ENCODE measurements at places on chromosomes 7 and 10.
A peak's percentile ranks its signal among the peaks of the same experiment; 100 is the strongest.

DNA sequence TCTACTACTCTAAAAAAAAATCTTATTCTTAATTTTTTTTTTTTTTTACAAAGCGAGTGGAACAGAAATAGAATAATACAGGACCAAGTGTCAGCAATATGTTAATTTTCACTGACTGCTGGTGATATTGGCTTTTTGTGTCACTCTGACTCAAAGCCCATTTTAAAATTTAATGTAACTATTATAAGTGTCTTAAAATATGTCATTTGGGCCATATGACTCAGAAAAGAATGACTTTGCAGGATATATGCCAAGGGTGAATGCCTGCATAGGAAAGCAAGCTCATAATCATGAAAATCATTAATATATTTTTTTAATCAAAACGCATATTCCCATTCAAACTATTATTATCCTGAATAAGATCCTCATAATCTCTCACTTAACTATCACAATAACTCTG lies 149.2 kb downstream of the GNAT3 start:
- DNase-seq: peak; percentile 35

DNA sequence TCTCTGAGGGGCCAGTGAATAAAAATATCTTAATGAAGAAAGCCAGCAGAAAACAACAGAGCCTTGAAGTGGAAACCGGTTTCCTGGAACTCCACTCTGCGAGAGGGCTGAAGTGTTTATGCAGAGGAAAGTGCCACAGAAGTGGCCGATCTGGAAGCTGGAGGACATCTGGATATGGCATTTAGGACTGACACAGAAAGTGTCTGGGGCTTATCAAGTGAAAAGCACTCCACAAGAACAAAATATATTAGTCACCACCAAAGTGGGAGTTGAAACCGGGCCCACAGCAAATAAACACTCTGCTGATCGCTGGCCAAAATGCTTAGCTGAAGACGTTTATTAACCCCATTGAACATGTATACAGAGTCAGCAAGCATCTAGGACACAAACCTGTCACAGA lies 7.8 kb downstream of the NOD1 start:
- DNase-seq: peak; percentile 59

- DNase-seq: no peak
Observed at GRCh38 chr10:12890958-12891357, 110.6 kb downstream of the CCDC3 start.

DNA sequence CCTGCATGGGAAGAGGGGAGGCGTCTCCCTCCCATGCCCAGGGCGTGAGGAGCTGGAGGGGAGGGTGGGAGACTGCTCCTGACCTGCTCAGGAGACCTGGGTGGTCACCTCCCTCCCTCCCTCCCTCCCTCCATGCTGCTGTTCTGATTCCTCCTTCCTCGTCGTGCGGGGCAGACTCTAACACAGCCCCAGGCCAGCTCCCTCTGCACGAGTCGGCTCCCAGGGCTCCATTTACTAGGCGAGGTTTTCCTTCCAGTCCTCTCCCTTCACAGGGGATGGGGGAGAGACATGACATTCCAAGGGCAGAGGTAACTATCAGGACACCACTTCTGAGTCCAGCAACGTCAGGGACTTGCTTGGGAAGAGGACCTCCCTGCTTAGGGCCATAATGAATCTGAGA lies 23.6 kb downstream of the VIPR2 start:
- no peak for DNase-seq

GRCh38 chr7:157918326-157919080 lies 581.7 kb downstream of the DNAJB6 start:
- no peak for DNase-seq

DNA sequence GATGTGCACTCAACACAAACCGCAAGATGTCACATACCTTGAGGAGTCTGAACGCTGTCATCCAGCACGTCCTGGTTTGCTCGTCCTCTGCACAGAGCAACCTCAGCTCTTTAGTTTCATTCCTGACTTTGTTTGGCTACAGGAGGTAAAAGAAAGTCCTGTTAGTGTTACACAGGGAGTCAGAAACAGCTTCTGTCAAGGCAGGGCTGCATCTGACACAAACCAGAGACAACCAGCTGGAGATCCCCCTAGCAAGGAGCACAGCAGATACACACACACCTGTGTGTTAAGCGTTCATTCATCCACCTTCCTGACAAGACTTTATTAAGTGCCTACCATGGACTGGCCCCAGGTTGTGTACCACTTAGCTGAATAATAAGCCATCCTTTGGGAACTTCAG lies 47.5 kb upstream of the DDC start:
- no peak for DNase-seq

GRCh38 chr10:108049668-108050067 lies 885.2 kb upstream of the SORCS1 start:
- DNase-seq: no peak

GRCh38 chr7:42440951-42441350 lies 203.9 kb upstream of the GLI3 start:
- no peak for DNase-seq

- peak; percentile 92 for DNase-seq
Observed at GRCh38 chr10:110006358-110007160, 1.2 kb upstream of the ADD3 start.

GRCh38 chr7:45138433-45139267 lies 18.9 kb upstream of the RAMP3 start:
- no peak for DNase-seq

- DNase-seq: peak; percentile 98
Observed at GRCh38 chr7:100867040-100867775, at the start of gene TRIP6. TSS of gene TRIP6 (plus strand) at chr7:100867387. CDS start at chr7:100867498, 111 bp downstream.

GRCh38 chr7:87316846-87317552 lies 28.5 kb upstream of the CROT start:
- peak; percentile 43 for DNase-seq

DNA sequence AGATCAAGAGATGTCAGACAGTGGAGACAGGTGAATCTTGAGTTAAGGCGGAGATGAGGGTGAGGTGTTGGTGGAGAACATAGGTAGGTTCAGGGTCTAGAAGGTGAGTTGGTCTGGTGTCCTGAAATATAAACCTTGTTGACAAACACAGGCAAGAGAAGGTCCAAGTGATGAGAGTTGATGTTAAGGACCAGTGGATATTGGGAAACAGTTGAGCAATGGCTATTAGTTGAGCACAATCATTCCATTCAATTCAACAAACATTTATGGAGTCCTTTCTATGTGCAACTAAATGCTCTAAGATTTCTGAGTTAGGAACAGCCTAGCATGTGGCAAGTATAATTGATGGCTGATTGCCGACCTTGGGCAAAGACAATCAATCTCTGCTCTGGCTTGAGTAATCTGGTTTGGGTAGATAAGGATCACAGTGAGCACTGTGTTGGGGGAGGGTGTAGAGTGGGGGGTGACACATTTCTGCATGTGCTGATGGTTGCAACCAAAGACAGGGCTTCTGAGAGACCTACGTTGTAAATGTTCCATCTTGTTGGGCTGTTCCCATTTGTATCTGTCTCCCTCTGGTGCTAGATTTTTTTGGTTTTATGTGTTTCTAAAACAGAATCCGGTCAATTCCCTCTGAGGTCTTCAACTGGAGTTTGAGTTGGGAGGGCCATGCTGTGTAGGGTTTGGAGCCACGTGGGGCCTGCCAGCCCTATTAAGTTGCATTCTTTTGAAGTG lies 201.1 kb downstream of the BAMBI start:
- no peak for DNase-seq

GRCh38 chr7:44279286-44279685 lies 46.1 kb downstream of the CAMK2B start:
- DNase-seq: no peak

DNA sequence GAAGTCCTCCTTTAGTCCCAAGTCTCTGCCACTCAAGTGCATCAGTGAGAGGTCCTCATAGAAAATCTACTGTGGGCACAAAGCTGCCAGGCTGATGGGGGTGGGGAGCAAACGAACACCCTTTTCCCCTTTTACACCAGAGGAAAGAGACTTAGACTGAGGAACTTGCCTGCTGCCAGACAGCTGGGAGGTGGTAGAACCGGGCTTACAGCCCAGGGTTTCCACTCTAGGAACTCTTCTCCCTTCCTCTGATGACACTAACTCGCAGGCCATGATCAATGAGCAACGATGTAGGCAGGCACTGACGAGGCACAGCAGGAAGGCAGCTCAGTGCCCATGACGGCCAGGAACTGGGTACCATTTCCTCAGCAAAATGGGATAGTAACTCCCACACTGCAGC lies 11.0 kb upstream of the SH2D4B start:
- no peak for DNase-seq

- peak; percentile 88 for DNase-seq
Observed at GRCh38 chr7:112080441-112080840, 125.8 kb downstream of the DOCK4 start.

DNA sequence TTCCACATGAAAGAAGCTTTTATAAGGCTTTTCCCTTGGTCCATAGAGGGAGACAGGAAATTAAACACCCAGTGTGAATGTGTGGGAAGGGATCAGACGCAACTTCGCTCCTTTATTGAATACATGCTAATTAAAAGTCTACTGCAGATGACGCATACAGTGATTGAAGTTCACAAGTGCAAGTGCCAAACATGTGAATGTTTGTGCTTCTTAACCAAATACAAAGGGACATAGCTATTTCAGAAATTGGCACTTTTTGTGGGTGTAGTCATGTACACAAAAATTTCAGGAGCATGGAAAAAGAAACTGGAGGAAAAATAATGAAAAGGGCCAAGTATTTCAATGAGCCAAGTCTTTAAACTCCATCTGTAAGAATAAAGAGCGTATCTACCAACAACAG lies 283.7 kb downstream of the SKAP2 start:
- no peak for DNase-seq

- DNase-seq: peak; percentile 76
Observed at GRCh38 chr10:50624866-50625501, 1.2 kb upstream of the SGMS1 start.

DNA sequence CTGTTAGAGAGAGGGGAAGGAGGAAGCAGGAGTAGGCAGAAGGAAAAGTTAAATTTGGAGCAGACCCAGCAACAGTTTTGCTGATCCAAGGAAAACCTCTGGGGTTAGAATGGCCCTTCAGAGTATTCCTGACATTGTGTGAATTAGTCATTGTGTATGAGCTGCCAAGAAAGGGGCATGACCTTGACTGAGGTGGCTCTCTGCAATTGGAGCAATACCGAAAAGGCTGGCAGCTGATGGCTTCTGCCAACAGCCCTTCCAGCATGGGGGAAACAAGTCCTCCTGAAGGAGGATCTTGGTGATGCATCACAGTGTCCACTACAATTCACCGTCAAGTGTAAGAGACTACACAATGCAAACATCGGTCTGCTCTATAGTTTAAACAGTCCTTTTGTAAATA lies 20.6 kb upstream of the WASL start:
- DNase-seq: peak; percentile 9

DNA sequence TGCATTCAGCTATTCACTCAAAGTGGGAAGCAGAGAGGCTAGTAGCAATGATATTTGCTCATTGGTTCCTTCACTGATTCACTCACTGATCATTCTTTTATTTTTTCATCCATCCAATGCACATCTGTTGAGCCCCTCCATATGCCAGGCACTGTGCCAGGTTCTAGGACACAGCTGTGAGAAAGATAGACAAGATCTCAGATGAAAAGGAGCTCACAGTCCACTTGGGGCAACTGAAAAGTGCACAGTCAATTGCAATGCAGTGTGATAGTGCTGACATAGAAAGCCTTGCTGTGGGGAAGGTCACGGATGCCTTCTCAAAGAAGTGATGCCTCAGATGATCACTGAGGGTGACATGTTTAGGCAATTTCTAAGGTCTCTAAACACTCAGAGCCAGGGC lies 262.3 kb downstream of the PTEN start:
- DNase-seq: no peak

GRCh38 chr10:48251152-48251524 lies 23.4 kb downstream of the FRMPD2 start:
- DNase-seq: no peak

DNA sequence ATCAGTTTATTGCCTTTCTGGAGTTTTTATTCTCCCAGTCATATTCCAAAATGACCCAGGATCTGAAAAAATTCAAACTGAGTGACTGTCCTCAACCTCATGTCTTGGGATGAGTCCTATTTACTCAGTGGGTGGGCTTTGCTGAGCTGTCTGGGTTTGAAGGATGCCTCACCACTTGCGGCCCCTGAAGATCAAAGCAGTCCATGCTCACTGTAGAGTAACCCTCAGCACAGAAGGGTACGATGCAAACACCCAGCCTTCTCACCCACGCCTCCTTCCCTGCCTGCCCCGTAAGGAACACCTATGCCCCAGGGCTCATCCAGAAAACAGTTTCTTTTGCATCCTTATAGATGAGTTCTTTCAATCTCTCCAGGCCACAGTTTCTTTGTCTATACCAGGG lies 42.2 kb upstream of the GRB10 start:
- peak; percentile 17 for DNase-seq

- DNase-seq: peak; percentile 65
Observed at GRCh38 chr10:123582084-123582989, 83.8 kb upstream of the GPR26 start.

GRCh38 chr10:125548878-125549277 lies 134.1 kb downstream of the TEX36 start:
- no peak for DNase-seq

DNA sequence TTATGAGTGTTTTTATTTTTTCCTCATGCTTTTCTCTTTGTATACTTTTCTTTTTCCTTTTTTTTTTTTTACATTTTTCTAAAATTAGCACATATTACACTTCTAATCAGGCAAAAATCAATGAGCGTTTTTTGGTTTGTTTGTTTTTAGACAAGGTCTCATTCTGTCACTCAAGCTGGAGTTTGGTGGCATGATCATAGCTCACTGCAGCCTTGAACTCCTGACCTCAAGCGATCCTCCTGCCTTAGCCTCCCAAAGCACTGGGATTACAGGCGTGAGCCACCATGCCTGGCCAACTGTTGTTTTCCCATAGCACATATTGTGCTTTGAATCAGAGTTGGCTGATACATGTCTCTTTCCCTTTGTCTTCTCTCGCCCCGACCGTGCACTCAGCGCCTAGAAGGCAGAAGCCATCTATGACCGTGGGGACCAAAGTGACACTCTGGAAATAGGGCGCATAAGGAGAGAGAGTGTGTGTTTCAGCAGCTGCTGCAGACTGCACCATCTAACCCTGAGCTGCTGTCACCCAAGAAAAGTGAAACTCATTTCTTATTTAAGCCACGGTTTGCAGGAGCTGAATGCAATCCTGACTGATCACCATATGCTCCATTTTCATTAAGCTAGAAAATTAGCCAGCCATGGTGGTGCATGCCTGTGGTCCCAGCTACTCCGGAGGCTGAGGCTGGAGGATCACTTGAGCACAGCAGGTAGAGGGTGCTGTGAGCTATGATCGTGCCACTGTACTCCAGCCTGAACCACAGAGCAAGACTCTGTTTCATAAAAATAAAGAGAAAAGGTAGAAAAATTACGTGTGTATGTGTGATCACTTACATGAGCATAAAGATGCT lies 41.4 kb upstream of the GTF2I start:
- DNase-seq: no peak

GRCh38 chr7:66523409-66523808 lies 105.3 kb upstream of the KCTD7 start:
- DNase-seq: no peak

GRCh38 chr7:100896732-100897608 lies 1.3 kb upstream of the ACHE start:
- DNase-seq: no peak

GRCh38 chr7:44224080-44224973 lies 23.5 kb downstream of the YKT6 start:
- no peak for DNase-seq

- no peak for DNase-seq
Observed at GRCh38 chr10:130048081-130048480, 62.5 kb downstream of the C10orf143 start.

GRCh38 chr7:12152196-12152918 lies 58.7 kb upstream of the TMEM106B start:
- DNase-seq: no peak
